Activated CD8-positive, alpha-beta memory T cell treated with anti-CD3 and anti-CD28 coated beads, Interleukin-2, amount 50 U/mL, for 4 hours (primary cell): ENCODE measurements at places on chromosomes 2 and 18.
A peak's percentile ranks its signal among the peaks of the same experiment; 100 is the strongest.

DNA sequence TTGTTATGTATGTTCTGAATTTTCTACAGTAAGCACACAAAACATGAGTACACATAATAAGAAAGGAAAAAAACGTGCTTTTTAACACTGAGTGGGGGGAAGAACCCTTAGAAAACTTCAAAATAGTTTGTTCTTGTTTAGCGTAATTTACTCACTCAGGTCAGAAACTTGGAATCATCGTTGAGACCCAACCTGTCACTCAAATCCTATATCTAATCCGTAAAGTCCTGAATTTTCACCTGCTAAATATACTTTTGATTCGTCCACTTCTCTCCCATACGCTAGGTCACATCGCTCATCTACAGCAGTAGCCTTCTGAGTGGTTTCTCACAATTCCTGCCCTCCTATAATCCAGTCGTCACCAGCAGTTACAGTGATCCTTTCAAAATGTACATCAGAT lies 767 bp downstream of the TPRKB start:
- DNase-seq: no peak

DNA sequence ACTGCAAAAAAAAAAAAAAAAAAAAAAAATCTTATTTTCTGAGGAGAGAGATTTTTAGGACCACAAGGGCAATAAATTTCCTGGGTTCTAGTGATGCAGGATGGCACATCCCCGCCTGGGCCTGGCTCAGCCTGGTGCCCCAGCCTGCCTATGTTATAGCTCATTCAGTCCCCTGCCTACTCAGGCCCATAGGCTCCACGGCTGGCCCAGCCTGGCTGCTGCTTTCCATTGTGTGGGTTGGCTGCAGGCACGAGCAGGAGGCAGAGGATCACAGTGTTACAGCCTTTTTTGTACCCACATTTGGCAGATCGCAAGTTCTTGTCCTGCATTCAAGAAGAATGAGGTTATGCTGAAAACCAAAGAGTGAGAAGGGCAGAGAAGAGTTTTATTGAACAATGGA lies 2.8 kb upstream of the SULT6B1 start:
- no peak for DNase-seq

DNA sequence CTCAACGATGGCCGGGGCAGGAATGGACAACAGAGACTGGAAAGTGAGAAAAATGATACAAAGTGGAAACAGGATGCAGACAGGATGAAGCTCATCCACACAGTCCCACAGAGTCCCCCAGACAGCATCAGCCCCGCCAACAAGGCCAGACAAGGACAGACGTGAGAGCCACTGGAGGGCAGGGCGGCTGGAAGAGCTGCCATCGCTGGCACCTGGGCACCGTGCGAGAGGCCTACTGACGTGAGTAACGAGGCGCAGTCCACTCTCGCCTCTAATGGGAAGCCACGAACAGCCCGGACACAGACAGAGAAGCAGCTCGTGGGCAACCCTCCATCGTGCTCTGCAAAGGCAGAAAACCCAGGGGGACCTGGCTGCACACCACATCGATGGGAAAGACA lies 17.1 kb downstream of the HDAC4 start:
- DNase-seq: peak; percentile 14

DNA sequence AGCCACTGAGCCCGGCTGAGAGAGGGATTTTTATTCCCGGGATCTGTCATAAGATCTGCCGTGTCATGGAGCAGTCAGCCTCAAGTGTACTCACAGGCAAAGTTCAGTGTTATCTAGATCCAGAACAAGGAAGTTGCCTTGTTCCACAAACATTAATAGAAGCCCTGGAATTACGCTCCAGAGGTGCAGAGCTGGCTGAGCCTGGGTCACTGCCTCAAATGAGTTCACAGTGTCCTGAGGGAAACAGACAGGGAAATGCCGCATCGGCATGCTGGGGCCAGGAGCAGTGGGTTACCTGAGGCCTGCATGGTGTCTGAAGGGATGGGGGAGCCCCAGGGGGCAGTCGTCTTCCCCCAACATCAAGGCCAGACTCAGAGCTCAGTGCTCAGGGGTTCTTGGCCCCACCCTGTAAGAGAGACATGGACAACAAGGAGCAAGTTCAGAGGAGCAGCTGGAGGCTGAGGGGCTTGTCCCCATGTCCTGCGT lies 42.7 kb upstream of the ODC1 start:
- no peak for DNase-seq

- DNase-seq: no peak
Observed at GRCh38 chr18:77016936-77017335, 115.6 kb downstream of the MBP start.

DNA sequence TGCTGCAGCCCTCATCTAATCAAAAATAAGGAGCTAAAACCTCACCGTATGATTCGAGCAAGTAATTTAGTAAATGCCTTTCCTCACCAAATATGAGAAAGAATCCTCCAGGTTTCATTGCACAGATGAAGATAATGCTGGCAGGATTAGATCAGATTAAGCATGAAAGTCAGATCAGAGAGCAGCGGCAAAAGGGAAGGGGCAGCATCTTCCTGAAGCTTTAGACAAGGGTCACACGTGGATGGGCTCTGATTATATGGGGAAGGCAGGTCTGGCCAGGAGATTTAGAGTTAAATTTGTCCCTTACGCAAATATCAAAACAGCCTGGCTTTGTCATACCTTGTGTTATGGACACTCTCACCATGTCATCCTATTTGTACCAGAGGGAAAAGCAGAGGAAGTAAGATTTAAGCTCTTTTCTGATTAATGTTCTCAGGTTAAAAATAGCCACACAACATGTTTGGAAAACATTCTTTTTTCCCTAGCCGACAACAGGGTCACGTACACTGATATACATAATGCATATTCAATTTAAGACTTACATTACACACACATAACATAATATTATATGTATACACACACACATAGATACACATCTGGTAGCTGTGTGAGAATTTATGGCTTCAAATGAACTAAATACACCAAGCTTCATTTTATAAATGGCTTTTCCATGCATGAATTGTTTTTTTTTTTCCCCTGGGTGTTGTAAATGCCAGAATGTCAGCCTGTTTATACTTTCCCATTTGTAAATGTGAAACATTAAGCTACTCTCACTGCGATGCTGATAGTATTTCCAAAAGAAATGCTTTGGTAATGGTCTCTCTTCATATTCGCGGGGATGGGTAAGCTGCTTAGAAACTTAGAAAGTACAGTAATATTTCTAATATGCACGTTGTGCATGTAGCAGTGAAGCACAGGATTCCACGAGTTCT lies 196.3 kb upstream of the SIX3 start:
- DNase-seq: no peak

DNA sequence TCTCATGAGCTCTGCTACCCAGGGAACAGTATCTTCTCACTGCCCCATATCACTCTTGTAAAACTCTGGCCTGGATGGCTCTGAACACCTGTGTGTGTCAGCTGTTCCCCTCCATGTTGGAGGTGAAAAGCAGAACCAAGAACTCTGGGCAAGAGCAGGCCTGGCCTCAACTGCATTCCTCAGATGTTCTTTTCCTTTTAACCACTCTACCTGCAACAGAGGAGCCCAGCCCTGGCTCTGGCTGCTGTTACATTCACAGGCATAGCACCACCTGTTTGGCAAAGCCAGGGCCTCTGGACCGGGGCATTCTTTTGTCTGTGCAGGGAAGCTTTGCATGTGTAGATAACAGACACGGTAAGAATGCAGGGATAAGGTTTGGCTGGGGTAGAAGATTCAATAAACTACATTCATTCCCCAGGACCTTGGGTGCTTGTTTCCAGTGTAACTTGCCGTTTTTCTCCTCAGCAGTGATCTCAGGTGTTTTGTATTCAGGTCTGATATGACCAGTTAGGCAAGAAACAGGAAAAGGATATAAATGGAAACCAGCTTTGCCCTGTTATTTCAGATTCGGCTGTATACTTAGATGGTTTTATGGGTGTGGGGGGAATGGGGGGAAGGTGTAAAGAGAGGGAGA lies 95.1 kb downstream of the SPTBN1 start:
- no peak for DNase-seq

GRCh38 chr2:96952976-96953610 lies 33.3 kb downstream of the FAM178B start:
- no peak for DNase-seq
